ENCODE measurements at places on chromosomes 5 and 9.

DNA sequence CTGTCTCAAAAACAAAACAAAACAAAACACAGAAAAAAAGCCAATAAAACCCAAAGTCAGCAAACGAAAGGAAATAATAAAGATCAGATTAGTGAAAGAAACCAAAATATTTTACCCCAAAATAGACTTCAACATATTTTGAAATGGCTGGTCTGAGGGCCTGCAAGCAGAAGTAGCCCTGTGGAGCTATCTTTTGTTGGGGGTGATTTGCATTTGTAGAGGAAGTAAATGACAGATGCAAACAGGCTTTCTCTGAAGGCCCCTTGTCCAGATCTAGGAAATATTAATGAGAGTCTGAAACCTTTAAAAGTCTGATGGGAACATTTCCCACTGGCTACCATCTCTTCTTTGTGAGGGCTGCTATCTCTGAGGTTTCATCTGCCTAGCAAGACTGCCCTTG lies 74.0 kb downstream of the GCNT4 start:
- DNase-seq = no peak

- DNase-seq = no peak
These were observed 89.3 kb upstream of the IL12B start for GRCh38 chr5:159419576-159419975.

DNA sequence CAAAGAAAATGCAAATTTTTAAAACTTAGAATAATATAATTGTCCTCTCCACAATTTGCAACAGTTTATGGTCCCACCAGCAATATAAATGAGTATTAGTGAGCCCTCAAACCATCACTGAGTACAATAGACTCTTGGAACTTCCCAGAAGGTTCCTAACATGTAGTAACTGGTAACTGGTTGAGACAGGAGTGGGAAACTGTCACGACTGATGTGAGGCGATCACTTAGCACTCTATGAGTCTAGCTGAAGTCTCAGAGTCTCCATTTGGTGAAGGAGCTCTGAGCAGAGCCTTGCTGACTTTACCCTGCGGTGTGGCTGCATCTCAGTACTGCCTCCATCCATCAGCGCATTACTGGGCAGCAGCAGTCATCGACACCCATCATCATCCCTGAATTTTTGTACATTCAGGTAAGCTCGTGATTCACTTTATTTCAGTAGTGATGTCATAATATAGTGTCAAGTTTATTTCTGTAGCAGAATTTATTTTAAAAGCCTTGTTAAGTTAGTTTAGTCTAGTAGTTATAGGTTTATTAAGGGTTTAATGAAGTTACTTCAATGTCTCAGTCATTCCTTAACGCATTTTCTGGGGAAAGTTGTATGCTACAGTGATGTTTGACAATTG lies 76.6 kb upstream of the ABCA1 start:
- DNase-seq = no peak

GRCh38 chr9:22373636-22374035 lies 73.0 kb upstream of the DMRTA1 start:
- DNase-seq = no peak

- no peak for DNase-seq
These were observed 297.0 kb downstream of the SLIT3 start for GRCh38 chr5:169003721-169004541.

GRCh38 chr9:92564504-92564903 lies 28.7 kb upstream of the ECM2 start:
- no peak for DNase-seq

- DNase-seq = no peak
These were observed 5.0 kb downstream of the SERINC5 start for GRCh38 chr5:80250801-80251200.

All from cortex of kidney (tissue), 1 donor.